Posterior vena cava (tissue), 2 donors: ENCODE measurements at places on chromosomes 5 and 9. TPM values are rescaled to one million over a fixed set of nuclear protein-coding genes. Genes with fewer than 3 reads are reported as not detected.

DNA sequence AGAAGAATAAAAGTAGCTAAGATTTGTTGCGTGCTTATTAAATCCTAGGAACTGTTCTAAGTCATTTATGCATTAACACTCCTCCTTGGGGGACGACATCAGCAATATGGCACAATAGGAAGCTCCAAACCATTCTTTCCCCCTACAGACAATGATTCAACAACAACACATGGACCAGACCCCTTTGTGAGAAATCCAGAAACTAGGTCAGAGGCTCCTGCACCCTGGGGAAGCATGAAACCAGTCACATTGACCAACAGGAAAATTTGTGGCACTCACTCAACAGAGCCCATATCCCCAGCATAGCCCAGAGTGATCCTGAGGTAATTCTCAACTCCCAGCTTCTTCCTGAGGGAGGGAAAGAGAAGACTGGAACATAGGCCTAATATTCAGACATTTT, 294.4 kb downstream of the HINT1 start:
- DNase-seq, result no peak

DNA sequence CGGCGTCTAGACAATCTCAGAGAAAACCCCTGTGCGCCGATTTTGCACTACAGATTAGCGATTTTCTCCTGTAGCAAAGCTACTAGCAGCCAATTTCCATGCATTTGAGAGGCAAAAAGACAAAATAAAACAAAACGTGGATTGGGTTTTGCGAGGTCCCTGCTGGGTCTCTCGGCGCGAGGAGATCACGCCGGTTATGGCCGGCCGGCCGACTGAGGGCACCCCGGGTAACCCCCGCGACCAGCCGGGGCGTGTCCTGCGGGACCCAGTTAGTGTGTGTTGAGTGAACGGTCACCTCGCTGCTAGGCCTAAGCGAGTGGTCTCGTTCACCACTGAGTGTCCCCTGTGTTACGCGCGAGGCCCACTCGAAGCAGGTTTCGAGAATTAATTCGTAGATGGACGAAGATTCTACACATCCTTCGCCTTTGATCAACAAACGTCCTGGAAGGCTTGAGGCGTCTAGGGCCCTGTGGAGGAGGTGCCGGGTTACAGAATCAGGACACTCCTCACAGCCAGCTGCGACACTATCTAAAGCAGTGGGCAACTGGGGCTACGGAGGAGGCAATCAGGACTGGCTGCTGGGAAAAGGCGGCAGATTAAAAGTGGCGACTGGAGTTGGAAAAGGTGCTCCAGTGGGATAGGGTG, 764 bp upstream of the VDAC1 start:
- peak; percentile 85 for DNase-seq

- peak; percentile 46 for DNase-seq
Measured at GRCh38 chr5:175681045-175681967, 23.4 kb downstream of the HRH2 start.

- DNase-seq, result no peak
Measured at GRCh38 chr9:135136991-135137832, 49.7 kb downstream of the OLFM1 start.

GRCh38 chr9:86516564-86516963, 162.4 kb upstream of the TUT7 start:
- DNase-seq, result peak; percentile 82

DNA sequence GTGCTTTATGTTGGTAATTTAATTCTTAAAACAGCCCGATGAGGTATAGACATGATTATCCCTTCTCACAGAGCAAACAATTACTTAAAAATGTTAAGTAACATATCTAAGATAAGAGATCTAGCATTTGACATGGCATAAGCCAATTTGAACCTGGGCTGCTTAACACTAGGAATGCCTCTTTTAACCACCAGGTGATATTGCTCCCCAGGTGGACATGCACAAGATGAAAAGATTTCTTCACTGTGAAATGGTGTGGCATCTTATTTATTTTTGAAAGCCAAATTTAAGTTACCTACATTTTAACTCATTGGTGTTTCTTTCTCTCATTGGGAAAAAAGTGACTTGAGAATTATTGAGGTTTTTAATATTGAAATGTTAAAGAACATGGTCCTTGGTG, 15.8 kb upstream of the LRRC70 start:
- DNase-seq, result no peak

DNA sequence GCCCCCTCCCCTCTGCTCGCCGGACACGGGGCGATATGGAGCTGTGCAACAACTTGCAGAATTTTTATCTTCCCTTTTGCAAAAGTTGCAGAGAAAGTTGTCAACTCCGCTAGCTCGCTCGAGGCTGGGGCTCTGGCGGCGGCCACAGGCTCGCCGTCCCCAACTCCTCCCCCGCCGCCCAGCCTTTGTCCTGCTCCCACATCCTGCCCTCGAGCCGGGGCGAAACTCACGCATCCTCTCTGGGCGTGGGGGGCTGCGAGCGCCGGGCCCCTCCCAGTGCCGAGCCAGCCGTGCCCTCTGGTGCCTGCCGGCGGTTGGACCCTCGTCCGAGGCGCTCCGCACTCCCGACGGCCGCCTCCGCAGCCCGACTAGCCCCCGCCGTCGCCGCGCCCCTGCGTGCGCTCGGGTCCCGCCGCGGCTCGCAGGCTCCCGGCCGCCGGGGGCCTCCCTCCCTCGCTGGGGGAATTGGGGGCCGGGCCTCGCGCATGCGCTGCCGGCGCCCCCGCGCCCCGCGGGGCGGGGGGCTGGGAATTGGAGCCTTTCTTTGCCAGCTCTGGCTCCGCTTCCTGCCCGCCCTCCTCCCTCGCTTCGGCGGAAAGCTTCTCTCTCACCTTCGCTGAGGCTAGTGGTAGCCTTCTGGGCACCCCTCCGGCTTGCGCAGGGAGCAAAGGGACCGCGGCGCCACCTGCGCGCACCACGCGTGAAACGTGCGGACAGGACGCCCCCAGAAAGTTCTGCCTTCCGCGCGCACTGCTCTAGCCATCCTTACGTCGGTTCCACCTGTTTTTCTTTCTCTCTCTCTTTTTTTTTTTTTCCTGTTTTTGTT, at the start of gene CCNJL:
Gene CCNJL, minus strand, starts transcription at position 431 of the 826 bp plus-strand sequence. CDS start 641 bp downstream, outside the sequence.
- peak; percentile 84 for DNase-seq

- DNase-seq, result no peak
Measured at GRCh38 chr5:52840277-52841050, 52.7 kb downstream of the ITGA1 start.

DNA sequence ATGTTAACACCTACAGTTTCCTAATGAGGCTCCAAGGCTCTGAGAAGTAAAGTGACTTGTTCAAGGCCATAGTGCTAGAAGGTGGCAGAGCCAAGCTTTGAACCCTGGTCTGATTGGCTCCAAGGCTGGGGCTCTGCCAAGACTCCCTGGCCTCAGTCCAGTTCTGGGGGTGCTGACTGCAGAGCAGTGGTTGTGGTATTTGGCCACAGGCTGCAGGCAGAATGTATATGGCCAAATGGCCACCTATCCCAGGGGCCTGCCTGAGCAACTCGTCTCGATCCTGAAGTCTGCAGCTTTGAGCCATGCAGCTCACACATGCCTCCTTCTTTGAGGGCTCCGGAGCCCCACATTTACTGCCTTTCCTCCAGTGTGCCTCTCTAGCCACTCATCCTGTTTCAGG, 9.7 kb upstream of the NEK6 start:
- peak; percentile 37 for DNase-seq

- no peak for DNase-seq
Measured at GRCh38 chr5:54909911-54910870, 75.2 kb downstream of the ESM1 start.

- DNase-seq, result no peak
Measured at GRCh38 chr9:131943351-131943841, 136.3 kb downstream of the MED27 start.

DNA sequence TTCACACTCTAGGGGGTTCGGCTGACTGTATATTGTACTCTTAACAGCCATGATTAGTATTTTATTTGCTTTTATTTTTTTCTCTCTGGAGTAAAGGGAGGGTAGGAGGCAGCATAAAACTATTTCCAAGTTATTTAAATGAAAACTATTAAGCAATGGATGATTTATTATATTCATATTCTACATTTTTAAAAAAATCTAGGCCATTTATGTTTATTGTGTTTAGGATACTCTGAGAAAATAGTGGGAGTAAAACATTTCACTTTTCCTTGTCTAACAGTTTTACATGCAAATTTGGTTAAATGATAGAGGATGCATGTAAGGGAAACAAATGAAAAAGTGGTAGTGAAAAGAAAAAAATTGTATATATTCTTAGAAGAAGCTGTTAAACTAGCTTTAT, 276.3 kb downstream of the GAS1 start:
- no peak for DNase-seq

GRCh38 chr9:20226345-20226744, 396.0 kb downstream of the MLLT3 start:
- no peak for DNase-seq

DNA sequence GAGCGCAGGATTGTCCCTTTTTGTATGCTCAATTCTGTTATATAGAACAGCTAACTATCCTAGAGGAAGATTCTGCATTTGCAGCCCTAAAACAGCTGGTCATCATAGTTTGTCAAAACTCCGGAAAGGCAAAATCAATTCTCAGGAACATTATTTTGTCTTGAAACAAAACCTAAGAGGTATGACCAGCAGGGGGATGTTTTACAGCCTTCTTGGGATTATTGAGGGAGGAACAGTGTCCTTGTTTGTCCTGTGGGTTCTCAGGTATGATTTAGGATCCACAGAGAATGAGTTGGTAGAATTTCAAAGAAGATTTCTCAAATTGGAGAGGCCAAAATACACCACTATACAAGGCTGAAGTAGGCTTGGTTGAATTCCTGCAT, 136.4 kb downstream of the ZSWIM6 start:
- DNase-seq, result no peak

DNA sequence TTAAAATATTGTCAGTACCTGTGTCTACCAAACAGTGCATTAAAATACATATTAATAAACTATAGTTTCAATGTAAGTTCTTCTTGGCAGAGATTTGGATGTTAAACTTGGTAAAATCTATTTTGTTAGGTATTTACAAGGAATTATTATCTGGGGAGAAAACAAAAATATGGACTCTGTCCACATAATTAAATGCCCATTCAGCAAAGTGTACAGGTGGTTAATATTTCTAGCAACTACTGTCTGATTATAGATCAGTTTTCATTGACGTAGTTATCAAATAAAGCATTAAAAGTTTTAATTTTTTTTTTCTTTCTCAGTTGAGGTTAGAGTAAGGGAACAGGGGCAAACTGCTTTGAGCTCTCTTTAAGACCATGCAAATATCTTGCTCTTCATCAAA, 88.9 kb downstream of the NNT start:
- DNase-seq, result no peak

TCF7 gene
- total RNA-seq, result 1.0 TPM

STKLD1 gene
- total RNA-seq, result 1.2 TPM

ADAMTS16 gene
- total RNA-seq, result 0.05 TPM

SPIN1 gene
- 78.2 TPM for total RNA-seq

PDE4D gene
- 106 TPM for total RNA-seq

EIF4E1B gene
- total RNA-seq, result not detected

NUTM2F gene
- total RNA-seq, result not detected

TICAM2 gene
- total RNA-seq, result 7.7 TPM
